ENCODE measurements at places on chromosomes 1 and 21. TPM values are rescaled to one million over a fixed set of nuclear protein-coding genes. Genes with fewer than 3 reads are reported as not detected.

The CFHR5 gene
- total RNA-seq = not detected

The ANKRD34A gene
- 10.3 TPM for total RNA-seq

The CR1L gene
- not detected for total RNA-seq

- DNase-seq = no peak
These were observed 3.7 kb downstream of the HES3 start for GRCh38 chr1:6247651-6248050.

GRCh38 chr1:35925741-35926140 lies 5.2 kb upstream of the AGO3 start:
- no peak for DNase-seq

- DNase-seq = no peak
These were observed 1.7 kb downstream of the DHCR24 start for GRCh38 chr1:54885237-54885679.
